ENCODE measurements at places on chromosomes 7 and 10.

- DNase-seq, result no peak
Measured at GRCh38 chr10:17616403-17617030, 657 bp downstream of the HACD1 start.

- DNase-seq, result no peak
Measured at GRCh38 chr7:148547951-148548350, 42.6 kb upstream of the C7orf33 start.

- no peak for DNase-seq
Measured at GRCh38 chr7:132516042-132516840, 60.0 kb downstream of the PLXNA4 start.

GRCh38 chr7:20737840-20738448 lies 48.7 kb downstream of the SP8 start:
- DNase-seq, result peak; percentile 44

DNA sequence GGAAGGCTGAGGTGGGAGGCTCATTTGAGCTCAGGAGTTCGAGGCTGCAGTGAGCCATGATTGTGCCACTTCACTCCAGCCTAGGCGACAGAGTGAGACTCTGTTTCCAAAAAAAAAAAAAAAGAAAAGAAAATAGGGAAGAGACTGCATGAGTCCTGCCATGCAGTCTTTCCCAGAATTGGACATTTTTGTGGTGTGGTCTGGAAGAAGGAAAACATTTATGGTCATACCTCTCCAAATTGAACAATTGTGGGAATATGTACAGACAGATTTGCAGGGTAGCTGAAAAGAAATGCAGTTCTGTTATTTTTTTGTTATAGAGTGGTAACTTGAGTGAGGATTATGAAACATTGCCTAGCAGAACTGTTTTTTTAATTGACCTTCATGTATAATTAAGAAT lies 198.1 kb downstream of the AUTS2 start:
- DNase-seq, result no peak

DNA sequence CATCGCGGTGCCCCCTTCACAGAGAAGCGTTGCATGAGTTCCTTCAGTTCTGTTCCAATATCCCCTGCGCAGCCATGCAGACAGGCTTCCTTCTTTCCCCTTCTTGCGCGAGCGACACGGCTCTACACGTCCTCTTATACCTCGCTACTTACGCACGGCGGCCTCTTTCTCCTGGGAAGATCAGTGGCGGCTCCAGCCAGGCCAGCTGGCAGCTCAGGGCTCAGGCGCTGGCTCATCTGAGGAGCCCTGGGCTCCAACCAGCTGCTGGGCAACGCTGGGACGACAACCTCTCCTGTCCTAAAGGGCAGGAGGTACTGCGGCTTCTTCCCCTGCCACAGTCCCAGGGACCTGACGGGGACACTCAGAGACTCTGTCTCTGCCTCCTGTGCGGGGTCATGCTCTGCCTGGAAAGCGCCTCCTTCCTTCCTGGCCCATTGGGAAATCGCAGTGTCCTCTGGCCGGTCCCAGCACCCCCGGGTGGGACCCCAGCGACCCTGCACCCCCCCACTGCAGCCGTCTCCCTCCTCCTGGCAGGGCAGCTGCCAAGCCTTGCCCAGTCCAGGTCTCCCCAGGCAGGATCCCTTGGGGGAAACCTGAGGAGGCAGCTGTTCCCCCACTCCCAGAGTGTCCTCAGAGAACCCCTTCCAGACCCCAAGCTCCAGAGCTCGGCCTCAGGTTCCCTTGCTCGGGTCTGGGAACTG lies 5.0 kb upstream of the FAM20C start:
- DNase-seq, result no peak

DNA sequence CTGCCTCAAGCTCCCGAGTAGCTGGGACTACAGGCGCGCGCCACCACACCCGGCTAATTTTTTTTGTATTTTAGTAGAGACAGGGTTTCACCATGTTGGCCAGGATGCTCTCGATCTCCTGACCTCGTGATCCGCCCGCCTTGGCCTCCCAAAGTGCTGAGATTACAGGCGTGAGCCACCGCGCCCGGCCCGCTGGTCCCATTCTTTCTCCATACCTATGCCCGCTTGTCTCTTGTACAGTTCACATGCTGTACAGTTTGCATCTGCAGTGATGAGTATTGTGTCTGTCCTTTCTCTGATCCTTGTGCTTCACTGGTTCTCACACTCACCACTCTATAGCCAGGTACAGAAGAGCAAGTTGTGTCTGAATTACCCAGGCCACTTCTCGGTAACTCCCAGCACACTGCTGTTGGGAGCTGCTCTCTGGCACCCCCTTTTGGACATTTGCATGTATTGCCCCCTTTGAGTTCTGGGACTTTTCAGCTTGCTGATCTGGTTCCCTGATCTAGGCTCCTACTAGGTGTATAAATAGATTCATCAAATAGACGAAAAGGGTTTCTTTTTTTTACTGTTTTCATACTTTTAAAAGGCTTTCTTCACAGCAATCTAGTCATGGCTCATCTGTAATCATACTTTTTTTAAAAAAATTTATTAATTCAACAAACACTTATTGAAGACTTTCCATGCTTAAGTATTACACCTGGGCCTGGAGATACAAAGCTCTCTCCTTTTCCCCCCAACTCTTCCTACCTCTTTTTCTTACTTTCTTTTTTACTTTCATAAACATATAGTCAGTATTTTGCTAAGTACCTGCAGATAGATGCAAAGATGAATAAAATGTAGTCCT lies 53.5 kb downstream of the AOAH start:
- peak; percentile 65 for DNase-seq

DNA sequence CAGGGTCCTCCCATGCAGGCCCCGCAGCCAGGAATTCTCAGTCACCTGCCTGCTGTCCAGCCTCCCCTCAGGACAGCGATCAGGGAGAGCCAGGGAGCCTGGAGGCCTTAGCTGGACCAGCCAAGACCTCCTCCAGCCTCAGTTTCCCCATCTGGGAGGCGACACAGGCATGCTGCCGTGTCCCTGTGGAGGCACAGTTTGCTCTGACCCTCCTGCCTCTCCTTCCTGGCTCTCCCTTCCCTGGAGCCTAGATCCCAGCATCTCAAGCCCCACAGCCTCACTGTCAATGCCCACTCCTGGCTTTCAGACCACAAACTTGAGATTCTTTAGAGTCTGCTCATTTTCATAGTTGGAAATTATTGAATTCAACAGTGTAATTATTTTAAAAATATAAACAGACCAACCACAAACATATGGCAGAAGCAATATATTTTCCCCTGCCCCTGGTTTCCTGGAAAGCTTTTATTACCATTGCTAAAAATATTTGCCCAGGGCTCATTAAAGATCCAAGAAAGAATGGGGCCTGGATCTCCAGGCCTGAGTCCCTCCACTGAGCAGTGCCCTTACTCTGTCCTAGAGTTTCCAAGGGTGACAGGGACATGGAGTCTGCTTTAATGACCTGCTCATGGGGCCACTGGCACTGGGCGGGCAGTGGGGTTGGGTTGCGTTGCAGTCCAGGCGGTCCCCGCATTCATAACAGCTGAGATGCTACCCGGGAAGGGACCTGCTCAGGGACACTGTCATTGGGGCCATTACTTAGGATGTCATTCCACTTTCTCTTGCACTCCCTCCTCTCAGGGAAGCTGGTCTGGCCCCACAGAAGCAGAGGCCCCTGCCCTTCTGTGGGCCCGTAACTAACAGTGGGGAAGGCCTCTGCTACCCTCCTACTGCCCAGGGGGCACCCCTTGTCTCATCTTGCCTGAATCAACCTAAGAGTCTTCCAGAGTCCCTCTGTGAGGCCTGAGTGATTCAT lies 81.6 kb upstream of the CHST15 start:
- no peak for DNase-seq

- DNase-seq, result no peak
Measured at GRCh38 chr7:43516581-43517342, 66.1 kb upstream of the STK17A start.

DNA sequence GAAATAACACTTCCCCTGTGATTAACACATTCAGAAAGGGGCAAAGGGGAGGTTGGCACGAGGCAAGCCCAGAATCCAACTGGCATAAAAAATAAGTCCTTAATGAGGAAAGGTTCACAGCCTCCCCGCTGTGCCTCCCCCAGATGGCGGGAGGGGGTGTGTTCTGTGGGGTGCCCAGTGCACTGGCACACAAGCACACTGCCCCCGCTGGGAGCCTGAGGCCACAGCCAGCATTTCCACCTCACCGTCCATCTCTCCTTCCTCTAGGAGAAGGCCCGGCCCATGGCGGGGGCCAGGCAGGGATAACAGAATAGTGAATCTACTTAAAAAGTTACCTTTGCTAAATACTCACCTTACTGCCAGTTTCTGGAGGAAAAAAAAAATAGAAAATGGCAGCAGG lies 43.2 kb downstream of the PRKAG2 start:
- DNase-seq, result no peak

DNA sequence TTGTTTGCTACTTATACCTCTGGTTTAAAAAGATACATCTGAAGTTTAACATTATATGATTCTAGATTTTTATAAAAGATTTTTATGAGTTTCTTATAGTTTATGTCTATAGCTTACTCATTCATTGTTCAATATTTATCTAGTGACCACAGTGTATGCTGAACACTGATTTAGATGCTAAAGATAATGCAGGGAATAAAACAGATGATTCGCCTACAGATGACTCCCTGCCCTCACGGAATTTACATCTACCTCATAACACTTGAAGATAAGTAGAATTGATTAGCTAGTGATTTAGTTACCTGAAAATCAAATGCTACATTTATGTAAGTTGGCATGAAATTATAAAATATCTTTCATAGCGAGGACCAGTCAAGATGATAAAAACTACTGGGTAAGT lies 105.8 kb downstream of the HIPK2 start:
- no peak for DNase-seq

DNA sequence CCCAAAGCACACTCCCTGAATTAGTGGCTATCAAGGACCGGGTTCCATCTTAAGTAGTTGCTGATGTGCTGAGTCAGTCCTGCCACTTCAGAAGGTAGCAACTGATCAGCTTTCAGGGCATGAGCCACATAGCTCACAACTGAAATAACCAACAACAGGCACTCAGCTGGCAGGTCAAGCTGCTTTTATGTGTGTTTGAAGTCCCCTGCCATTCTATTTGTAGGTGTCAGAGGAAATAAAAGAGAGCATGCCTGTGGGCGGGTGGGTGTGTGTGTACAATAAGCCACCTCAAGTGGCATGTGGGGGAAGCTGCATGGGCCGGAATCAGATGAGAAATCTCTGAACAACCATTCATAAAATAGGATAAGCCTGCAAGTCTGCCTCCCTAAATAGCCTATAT lies 114.3 kb upstream of the YAE1 start:
- no peak for DNase-seq

DNA sequence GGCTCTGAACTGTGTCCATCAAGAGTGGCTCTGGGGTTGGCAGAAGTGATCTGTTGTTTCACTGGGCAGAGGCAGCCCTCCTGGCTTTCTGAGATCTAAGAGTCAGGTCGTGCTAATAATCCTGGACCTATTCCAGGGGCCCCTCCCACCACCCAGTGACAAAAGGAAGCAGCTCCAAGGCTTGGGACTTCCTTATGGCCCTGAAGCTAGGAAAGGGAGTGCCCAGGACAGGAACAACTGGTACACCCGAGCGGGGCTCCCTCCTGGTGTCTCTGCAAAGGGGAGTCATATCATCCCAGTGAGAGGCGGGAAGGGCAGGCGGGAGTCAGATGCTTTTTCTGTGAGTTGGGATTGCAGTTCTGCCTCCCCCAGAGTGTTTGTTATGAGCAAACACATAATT lies 32.3 kb downstream of the RPS24 start:
- DNase-seq, result no peak

DNA sequence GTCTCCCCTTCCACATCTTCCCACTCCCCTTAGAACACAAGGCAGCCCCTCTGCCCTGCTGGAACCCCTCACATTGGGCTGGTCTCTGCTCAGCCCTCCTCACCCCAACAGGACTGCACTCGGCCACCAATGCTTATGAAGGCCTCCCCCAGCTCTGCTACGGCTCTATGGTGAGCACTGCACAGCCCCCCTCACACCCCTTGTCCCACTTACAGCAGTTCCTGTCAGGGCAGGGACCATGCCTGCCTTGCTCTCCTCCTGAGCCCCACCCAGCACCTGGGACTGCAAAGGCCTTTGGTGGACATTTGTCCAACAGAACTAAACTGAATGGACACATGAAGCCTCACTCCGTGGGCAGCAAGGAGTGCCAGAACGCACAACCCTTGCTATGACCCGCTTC lies 171.9 kb downstream of the GRID1 start:
- DNase-seq, result no peak

DNA sequence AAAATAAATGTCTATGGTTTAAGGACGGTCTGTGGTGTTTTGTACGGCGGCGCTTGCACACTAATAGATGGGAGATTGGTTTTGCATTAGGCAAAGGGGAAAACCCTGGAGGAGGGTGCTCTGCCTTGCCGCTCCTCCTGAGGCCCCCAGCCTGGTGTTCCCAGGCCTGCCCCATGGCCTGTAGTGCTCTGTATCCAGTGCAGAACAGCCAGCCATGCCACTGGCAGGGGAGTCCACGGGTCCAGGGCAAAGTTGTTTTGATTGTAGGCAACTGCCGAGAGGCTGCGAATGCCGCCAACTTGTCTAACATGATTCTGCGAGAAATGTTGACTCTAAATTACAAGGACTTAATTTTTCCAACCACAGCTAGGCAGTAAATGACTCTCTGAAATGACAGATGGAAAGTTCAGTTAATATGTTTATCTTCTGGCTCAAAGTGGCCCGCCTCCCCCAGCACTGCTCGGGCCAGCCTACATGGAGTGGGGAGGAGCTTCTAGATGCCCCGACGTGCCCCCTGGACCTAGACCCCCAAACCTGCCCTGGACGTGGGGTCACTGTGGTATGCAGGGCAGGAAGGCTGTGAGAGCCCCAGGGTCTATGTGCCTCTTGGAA lies 104.6 kb upstream of the GDF10 start:
- no peak for DNase-seq
